Hair follicular keratinocyte (primary cell): ENCODE measurements at places on chromosomes 1 and 21. TPM values are rescaled to one million over a fixed set of nuclear protein-coding genes. Genes with fewer than 3 reads are reported as not detected.

The LYPLA2 gene
- 112 and 128 TPM in 2 replicates for total RNA-seq

The ELF3 gene
- 0.62 TPM in 1 of 2 replicates, not detected in the other for total RNA-seq

The C8A gene
- total RNA-seq: not detected in 2 replicates

The ETV3L gene
- not detected in 2 replicates for total RNA-seq

The FCRL1 gene
- not detected in 2 replicates for total RNA-seq

The TBX19 gene
- total RNA-seq: 0.15 and 0.47 TPM in 2 replicates
